ENCODE measurements at places on chromosomes 6 and 20.

DNA sequence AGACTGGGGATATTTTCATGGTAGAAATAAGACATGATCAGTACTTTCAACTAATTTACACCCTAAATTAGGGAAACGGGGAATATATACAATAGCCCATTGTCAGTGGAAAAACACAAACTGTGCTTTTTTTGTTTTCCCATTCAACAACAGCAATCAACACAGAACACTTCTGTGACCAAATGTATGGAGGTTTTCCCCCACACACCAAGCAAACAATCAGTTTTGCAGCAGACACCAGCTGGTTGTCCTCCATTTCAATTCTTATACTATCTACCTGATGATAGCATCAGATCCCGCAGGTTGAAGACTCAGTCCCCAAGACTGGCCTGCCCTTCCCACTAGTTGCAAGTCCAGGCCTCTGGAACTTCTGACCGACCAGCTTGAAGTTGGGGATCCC, 4.5 kb downstream of the HINT3 start:
- no peak for DNase-seq

DNA sequence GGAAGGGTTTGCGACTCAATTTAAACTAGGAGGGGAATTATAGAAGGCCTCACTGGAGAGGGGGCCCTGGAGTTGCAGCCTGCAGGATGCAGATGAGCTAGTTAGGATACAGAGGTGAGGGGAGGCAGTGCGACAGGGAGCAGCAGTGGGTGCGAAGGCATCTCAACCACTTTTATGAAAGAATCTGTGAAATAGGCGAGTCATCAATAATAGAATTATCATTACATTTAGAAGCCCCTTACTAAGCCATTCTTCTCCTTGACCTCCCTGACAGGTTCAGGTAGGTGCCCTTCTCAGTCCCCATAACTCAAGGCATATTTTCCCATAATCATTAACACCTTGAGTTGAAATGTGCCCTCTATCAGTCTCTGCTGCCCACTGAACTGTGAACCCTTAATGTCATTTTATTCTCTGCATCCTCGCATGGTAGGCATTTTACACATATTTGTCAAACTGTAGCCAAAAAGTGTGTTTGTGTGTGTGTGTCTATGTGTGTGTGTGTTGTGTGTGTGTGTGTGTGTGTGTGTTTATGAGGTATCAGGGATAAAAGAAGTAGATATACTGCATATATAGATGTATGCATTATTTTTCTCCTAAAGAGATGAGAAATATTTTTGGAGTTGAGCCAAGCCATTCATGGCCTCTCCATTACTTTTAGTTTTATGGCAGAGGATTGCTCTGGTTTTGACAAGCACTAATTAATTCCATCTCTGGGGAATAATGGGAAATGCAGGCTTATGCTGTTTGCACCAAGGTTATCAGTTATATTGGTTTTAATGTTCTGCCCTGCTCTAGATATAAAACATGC, 898.8 kb downstream of the KIF16B start:
- no peak for DNase-seq

GRCh38 chr6:137045222-137045789, 541 bp upstream of the IL20RA start:
- no peak for DNase-seq

DNA sequence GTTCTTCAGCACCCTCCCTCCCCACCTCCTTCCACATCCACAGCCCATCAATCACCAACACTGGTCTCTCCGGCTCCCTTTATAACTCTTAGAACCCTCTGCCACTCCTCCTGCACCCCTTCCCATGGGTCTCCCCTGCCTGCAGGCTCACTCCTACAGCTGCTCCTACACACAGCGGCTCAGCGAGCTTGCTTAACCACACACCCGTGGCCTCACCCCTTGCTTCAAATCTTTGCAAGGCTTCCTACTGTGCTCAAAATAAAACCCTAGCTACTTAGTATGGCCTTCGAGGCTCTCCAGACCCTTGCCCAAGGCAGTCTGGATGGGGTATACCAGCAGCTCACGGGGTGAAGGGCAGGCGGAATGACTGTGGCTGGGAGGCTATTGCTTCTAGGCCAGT, 63.7 kb downstream of the JPH2 start:
- DNase-seq = no peak

DNA sequence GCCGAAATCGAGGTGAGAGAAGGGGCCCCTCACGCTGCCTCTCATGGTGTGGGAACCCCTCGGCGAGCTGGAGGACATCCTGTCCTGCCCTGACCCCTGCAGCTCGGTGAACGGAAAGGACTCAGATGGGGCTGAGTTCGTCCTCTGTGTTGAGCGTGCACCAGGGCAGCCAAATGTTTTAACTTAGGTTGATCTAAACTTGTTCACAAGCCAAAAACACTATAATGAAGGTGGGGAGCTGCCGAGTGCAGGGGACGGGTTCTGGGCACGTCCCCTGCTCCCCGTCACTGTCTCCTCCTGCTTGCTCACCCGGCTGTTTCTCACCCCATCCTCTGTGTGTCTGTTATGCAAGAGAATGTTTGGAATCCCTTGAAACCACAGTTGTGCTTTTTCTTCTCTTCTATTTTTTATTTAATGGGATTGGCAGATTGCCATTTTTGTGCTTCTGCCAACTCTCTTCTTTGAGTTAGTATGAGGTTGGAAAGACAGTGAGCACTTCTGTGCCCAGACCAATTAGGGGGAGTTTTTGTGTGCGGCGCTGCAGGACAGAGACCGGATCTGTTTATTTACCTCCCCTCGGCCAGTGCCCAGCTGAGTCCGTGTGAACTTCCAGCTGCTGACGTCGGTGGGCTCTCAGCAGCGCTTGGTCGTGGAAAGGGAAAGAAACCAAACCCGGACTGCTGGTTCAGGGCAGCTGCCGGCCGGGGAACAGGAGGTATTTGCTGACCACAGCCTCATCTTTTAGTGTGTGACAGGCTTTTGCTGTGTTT, 158.1 kb downstream of the DTNBP1 start:
- no peak for DNase-seq

DNA sequence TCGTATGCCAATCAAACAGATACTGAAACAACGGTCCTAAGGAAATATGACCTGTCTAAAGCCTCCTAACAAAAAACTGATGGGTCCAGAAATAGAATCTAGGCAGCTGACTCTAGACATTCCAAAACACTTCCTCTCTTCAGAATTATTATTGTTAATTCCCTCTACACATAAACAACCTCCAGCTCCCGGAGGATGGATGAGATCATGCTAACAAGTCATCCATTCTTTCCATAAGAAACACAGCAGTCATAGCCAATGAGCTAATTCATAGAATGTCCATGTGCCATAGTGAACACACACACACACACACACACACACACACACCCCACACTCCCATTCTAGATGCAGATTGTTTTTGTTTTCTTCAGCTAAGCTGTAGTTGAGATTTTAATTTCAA, 44.3 kb downstream of the HDGFL1 start:
- no peak for DNase-seq

GRCh38 chr6:122061855-122062254, 337.6 kb upstream of the HSF2 start:
- no peak for DNase-seq

DNA sequence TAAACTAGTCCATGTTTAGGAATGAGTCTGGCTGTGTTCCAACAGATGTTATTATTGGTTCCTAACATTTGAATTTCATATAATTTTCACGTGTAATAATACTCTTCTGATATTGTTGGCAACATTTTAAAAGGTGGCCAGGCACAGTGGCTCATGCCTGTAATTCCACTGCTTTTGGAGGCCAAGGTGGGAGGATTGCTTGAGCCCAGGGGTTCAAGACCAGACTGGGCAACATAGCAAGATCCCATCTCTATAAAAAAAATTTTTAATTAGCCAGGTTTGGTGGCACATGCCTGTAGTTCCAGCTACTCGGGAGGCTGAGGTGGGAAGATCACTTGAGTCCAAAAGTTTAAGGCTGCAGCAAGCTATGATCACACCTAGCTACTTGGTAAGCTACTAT, 116.2 kb downstream of the MTHFD1L start:
- DNase-seq = no peak

GRCh38 chr6:30263734-30264133, 50.5 kb upstream of the TRIM26 start:
- DNase-seq = no peak

DNA sequence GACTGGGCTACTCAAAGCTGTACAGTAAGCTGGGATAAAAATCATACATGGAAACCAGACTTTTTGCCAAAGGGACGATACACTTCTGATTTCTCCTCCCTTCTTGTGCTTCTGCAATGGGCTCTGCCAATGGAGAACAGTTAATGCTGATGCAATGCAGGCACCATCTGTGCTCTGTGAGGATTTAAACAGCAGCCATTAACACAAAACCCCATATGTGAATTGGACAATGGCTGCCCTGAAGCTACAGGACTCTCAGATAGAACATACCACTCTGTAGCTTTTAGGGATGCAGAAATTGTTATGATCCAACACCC, 71.9 kb downstream of the GJA10 start:
- DNase-seq = no peak

DNA sequence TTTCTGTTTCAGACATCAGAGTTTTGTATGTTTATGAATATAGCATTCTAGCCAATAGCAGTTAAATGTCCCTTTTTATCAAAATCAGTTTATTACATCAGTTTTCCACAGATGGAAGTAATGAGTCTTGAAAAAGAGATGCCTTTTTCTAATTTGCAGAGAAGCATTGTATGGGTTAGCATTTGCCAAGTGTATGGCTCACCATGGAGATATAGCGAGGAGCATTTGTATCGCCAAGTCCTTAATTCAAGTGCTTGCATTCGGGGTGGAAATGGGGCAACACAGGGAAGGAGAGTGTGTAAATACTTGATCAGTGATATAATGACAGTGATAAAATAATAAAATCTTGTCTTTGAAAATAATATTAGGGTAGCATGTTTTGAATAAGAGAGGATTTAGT, 42.9 kb downstream of the TXLNB start:
- DNase-seq = no peak

DNA sequence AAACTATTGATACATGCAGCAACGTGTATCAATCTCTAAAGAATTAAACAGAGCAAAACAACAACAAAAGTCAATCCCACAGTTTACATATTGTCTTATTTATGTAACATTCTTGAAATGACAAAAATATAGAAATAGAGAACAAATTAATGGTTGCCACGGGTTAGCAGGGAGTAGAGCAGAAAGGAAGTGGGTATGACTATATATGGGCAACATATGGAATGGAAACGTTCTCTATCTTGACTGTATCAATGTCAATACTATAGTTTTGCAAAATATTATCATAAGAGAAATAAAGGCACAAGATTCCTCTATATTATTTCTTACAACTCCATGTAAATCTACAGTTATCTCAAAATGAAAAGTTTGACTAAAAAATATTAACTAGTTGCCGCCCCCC, 12.8 kb downstream of the AK9 start:
- no peak for DNase-seq

DNA sequence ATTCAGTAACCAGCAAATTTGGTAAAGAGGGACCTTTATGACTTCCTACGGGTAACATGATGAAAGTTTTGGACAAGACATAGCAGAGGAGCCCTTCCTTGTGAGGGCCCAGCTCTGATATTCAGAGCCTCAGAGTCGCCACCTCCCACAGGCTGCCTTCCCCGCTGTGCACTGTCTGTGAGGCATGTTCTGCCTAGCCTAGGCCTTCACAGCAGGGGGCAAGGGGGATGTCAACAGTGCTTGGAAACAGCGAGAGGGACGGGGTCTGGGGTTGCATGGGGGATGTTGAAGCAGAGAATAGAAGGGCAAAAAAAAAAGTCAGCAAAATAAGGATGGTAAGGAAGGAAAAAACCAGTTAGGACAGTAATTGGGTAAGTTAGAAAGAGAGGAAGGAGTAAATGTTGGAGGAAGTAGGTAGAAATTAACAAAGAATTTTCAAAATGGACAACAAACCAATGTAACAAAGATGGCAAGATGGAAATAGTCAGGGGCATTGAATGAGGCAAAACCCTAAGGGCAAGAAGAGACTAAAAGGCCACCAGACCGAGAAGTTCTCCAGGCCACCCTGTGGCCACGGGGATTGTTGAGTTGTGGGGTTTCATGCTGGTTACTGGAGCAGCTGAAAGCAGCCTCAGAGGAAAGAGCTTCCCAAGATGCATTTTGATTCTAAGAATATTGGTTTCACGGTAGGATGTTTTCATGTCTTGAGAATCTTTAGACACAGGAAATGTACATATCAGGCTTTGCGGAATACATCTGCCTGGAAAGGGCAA, 139.8 kb downstream of the LY86 start:
- no peak for DNase-seq

- DNase-seq = no peak
Measured at GRCh38 chr6:134878136-134878535, 71.8 kb downstream of the ALDH8A1 start.

- DNase-seq = no peak
Measured at GRCh38 chr20:3183896-3184612, 10.7 kb upstream of the LZTS3 start.

- DNase-seq = no peak
Measured at GRCh38 chr6:143872201-143872600, 7.9 kb downstream of the ZC2HC1B start.

DNA sequence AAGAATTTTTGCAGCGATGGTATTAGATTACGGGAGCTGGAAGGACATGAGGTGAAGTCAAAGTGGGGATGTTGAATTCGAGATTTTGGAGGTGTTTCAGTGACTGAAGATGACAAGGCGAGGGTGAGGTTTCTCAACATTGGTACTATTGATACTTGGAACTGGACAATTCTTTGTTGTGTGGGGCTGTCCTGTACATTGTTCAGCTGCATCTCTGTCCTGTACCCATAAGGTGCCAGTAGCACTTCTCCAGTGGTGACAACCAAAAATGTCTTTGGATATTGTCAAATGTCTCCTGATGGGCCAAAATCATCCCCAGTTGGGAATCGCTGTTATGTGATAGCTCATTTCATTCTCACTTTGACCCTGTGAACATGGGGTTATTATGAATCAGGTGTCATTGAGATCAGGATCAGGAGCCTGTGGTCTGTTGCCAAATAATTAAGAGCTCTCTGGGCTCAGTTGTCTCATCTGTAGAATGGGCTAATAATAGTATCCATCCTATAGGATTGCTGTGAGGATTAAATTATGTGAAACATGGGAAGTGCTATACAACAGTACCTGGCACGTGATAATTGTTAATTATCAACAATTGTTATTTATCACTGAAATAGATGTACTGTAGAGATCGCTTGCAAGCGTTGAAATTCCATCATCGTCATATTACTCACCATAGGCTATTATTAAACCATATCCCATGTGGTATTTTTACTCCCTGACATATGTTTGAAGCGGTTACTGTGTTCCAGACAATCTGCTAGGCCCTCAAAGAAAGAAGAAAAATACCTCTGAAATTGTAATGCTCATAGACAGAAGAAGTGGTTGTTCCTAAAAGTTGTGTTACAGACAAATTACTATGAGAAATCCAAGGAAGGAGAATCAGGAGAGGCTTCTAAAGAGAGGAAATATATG, 48.5 kb upstream of the TTPAL start:
- no peak for DNase-seq

- DNase-seq = no peak
Measured at GRCh38 chr6:158707821-158708195, 58.0 kb downstream of the SYTL3 start.

Measured in CD4-positive, alpha-beta T cell (primary cell).